ENCODE measurements at places on chromosomes 12 and 14.

DNA sequence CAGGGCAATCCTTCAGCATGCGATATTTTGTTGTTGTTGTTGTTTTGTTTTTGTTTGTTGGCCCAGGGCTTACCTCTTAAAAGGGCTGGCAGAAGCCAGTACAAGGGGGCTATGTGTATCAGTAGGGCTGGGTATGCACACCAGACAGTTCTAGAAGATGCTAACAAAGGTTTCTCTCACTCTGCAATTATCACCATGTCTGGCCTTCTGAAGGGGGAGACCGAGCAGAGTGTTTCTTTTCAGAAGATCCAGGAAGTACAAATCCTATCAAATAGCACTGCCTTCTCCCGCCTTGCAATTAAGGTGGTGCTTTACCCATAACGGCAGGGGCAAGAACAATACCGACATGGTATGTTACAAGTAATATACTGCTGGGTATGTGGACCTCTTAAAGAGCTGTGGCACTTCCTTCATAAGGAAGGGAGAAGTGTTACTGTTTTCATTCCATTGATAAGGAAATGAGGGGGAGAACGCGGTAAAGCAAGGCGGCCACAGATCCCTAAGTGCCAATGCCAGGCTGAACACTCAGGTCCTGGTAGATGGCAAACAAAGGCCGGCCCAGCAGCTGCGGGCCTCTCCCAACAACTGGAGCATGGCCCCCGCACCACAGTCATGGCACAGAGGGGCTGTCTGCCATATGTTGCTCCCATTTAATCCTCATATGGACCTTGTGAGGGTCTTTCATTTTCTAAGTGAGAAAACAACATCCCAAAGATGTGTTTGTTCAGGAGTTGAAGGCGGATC, 19.2 kb upstream of the CACNA2D4 start:
- no peak for DNase-seq

DNA sequence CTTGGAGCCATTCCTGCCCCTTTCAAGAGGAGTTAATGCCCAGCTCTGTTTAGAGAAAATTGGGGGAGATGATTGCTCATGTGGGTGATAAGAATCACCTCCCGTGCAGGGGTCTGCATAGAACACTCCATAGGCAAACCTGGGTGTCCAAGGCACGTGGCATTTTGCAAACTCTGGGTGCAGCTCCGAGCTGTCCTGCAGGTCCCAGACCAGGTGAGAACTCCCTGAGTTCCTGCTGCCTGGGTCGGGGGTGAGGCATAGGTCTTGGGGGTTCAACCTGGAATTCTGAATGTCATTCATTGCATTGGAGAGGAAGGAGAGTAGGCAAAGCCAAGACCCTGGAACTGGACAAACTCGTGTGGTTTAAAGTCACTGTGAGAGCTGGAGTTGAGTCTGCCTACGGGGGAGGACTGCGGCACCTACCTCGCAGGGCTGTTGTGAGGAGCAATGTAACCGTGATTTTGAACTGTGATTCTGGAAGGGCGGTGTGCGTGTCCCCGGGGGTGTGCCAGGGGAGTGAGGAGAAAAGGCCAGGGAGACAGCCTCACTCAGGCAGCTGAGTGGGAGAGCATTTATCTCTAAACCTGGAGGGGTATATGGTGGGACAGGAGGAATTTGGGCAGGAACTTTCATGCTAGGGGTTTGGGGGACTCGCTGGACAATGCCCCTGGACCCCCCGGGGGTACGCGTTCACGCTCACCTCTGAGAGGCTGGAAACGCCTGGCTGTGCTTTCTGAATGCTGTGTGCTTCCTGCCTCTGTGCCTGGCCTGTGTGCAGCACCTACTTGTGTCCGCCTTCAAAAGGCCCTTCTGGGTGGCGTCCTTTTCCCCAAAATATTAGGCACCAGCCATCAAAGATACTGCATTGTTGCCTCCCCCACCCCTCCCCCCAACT, 30.4 kb downstream of the MEG3 start:
- no peak for DNase-seq

DNA sequence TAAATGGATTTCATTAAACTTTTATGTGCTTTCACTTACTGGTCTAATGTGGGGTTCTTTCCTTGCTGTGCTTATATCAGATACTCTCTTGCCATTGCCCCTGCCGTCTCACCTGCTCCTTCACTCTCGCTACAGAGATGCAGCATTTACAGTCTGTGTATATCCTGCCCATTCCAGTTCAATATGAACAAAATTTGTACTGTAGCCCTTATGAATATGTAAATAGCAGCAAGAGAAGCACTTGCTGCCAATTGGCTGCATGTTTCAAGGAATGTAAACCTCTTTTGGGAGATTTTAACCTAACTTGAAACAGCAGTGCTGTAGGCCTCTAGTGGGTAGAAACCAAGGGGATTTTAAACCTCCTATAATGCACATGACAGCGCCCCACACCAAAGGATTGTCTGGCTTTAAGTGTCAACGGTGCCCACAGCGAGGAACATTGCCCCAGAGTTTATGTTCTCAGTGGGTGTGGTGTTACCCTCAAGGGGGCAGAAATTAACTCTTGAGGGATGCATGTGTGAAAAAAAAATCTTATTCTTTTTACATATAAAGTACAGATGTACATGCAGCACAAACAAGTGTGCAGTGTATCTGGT, 19.1 kb downstream of the PCNX1 start:
- no peak for DNase-seq

DNA sequence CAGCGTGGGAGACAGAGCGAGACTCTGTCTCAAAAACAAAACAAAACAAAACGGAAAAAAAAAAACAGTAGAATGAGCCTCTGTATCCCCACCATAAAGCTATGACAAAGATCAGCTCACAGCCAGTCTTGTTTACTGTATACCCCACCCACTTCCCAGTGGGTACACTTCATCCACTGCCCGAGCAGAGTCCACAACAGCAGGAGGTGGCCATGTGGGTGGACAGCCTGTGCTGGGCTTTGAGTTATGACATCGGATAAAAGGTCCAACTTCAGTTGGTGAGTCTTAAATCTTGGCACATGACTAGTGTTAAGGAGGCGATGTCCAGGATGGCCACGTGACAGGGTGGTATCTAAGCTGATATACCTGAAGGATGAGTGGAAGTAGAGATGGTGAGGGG, 34.8 kb upstream of the MAPKAPK5 start:
- no peak for DNase-seq

GRCh38 chr14:74368441-74368840, 20.2 kb downstream of the VRTN start:
- DNase-seq = no peak

DNA sequence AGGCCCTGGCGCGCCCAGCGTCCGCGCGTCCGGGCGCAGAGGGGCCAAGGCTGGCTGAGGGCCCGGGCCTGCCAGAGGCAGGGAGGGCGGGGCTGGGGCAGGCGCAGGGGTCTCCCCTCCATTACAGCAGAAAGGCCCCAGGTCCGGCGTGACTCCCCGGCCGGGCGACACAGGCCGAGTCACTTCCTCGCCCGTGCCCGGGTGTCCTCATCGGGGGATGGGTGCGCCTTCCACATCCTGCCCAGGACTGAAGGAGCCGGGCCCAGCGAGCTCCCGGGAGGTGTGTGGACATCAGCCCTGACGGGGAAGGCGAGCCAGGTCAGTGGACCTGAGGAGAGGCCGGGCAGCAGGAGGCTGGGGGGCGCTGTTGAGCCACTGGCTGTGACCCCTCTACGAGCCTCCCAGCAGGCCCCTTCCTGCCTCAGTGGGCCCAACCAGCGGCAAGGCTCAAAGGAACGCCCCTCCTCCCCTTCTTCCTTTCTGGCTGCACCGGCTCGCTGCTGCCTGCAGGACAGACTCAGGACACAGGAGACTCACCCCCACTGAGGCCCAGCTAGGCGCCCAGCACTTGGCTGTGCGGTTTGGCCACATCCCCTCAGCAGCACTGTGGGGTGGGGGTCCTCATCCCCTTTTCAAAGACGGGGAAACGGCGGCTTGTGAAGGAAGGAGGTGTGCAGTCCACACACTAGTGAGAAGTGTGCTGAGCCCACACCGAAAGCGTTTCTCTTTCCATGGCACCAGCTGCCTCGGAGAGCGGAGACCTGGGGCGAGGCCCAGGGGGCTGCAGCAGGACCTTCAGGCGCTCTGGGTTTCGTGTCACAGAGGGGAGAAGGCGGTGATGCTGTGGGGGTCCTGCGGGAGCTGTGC, 606 bp downstream of the TNFAIP2 start:
- no peak for DNase-seq

DNA sequence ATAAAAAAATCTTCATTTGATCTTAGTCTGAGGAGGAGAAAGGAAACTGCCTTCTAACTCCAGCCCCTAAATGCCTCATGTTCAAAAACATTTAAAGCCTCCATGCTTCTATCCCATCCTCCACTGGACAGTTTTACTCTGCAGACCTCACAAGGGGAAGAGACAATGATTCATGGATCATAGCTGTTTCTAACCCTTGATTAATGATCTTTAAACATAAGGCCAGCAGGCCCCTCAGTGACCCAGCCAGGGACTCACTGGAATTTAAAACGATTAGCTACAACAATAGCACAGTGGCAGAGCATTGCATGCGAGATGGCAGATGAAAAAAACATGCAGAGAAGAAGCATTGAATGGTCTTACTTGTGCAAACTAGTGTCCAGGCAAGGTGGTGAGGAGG, 6.0 kb downstream of the DCTN2 start:
- DNase-seq = no peak

DNA sequence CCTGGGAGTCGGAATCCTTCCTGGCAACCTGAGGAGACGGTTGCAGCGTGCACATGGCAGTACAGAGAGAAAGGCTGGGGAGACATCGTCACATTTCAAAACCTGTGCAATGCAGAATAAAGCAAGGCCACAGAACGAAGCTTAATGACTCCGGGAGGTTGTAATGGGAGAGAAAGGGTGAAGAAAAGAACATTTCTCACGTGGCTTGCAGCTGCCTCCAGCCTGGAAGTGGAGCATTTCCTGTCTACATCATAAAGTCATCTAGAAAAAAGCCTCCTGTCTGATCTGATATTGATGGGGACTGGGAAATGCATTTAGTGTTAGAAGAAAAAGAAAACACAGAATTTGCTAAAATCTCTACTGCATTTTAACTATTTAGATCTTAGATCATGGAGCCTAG, 209.3 kb downstream of the TMEM132C start:
- no peak for DNase-seq

DNA sequence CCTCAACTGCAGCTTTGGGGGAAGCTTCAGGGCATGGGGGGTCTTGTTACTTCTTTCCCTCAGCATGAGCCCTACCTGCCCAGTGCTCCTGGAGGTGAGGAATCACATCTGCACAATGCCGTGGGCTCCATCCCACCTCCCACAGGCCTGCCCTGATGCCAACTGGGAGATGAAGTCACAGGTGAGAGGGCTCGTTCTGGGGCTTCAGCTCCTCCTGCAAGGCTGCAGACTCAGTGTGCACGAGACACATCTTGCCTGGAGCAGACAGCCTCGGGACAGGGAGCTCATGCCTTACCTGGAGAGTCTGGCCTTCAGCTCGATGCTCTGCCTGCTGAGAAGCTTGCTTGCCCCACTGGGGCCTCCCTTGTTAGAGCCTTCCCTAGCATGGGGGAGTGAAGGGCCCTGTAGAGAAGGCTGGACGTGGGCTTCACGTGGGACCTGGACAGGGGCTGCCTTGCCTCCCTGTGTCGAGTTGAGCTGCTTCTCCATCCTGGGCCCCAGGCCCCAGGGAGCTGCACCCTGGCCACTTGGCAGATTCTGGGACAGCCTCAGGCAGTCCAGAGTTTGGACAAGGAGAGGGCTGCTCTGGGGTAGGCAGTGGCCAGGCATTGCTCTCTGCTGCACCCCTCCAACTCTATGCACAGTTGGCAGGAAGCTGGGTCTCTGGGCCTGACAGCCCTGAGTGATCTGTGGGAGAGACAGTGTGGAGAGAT, 171.4 kb downstream of the KIF26A start:
- no peak for DNase-seq

GRCh38 chr12:22307811-22308210, 26.7 kb downstream of the ST8SIA1 start:
- DNase-seq = no peak

GRCh38 chr12:9144730-9145106, 29.0 kb upstream of the A2M start:
- DNase-seq = no peak

DNA sequence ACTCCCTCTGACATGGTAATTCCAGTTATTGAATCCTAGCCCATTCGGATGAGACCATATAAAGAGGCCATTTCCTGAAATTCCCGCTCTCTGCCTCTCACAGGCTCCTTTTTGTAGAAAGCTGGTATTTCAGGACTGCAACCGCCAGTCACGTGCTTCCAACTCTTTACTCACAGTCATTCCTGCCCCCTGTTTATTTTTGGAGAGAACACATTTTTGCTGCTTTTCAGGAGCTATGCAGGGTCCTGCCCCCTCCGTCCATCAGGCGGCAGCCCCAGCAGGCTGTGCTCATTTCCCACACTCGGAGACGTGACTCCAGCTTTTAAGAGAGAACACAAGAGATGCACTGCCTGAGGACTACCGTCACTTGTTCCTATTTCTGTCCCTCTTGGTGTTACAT, 26.8 kb downstream of the IFT43 start:
- DNase-seq = no peak

DNA sequence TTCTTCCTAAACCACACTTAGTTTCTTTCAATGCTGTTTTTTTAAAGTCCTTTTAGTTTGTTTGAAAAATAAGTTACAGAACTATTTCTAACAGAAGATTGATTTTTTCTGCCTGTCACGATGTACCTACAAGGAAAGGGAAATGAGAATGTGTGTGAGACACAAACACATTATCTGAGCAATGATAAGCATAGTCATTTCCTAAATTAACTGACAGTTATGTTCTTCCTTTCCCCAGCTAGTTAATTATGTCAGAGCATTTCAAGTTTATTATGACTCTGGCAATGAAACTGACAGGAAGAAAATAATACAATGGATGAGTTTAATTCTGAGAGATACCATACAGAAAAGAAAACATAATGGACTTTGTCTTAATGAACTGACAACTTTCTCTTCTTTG, 21.3 kb upstream of the LDHB start:
- DNase-seq = no peak

DNA sequence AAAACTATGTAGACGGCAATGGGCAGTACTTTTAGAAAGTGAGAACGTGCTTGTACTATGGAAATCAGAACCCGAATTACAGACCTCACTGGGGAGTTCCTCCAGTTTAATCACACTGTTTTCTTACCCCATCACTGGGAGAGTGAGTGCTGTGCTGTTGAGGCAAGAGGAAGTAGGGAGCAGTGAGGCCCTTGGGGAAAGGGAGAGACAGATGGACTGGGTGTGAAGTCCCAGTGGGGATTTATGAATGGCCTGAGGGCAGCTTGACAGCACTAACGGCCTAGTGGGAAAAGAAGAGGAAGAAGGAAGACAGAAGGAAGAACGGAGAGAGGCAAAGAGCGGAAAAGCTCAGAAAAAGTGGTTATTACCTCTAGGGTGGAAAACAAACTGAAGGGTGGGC, 5.7 kb downstream of the MCRS1 start:
- no peak for DNase-seq

GRCh38 chr14:71166180-71166837, 259.1 kb downstream of the PCNX1 start:
- peak; percentile 37 for DNase-seq

GRCh38 chr12:125340791-125341190, 275.6 kb downstream of the AACS start:
- peak; percentile 64 for DNase-seq

Measured in urinary bladder (tissue), 4 donors.